ENCODE measurements at places on chromosomes 12 and 14. TPM values are rescaled to one million over a fixed set of nuclear protein-coding genes. Genes with fewer than 3 reads are reported as not detected.

DNA sequence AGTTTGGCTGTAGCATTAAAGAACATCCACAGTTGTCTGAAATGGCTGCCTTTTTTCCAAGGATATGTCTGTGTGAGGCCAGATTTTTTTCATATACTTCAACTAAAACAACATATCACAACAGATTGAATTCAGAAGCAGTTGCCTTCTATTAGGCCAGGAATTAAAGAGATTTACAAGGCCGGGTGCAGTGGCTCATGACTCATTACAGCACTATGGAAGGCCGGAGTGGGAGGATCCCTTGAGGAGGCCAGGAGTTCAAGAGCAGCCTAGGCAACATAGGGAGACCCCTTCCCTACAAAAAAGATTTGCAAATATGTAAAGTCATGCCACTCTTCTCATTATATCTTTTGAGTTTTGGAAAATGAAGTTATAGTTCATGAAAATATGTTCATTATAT is 108.6 kb downstream of the KTN1 start:
- no peak for DNase-seq

DNA sequence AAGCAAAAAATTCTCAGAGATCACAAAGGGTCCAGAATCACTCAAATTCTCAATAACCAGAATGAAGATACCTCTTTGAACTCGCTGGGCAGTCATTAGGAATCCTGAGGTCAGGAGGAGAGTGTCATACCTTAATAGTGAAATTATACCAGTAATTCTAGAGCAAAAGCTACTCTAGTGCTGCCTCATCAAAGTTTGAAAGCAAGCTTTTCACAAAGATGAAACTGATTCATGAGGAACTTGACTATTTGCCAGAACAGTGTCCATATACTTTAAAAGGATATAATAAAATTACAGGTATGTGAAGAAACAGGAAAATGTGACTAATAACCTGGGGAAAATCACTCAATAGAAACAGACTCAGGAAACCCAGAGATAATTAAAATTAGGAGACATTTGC is 44.5 kb downstream of the EML5 start:
- DNase-seq = no peak

Gene NTN4
- total RNA-seq = 6.7 TPM

Gene ABCD2
- 0.37 TPM for total RNA-seq

Gene SLC4A8
- 0.64 TPM for total RNA-seq

Gene KRT79
- total RNA-seq = not detected

- DNase-seq = no peak
These were observed 32.7 kb downstream of the ANAPC7 start for GRCh38 chr12:110370732-110371231.

DNA sequence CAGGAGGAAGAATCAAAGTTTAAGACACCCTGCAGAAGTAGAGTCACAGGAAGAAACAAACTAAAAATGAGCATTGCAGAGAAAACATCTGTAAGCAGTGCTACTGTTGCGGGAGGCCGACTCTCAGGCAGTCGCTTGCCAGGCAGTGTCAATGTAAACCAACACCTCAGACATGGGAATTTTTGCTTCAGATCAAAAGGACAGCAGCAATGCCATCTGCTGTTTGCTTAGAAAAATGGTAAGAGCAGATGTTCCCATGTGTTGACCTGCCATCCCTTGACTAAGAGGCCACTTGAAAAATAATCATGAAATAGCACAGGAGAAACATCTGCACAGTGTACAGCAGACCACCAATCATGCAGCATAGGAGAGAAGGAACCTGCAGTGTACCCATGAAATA is 196.6 kb downstream of the SLC25A21 start:
- no peak for DNase-seq

DNA sequence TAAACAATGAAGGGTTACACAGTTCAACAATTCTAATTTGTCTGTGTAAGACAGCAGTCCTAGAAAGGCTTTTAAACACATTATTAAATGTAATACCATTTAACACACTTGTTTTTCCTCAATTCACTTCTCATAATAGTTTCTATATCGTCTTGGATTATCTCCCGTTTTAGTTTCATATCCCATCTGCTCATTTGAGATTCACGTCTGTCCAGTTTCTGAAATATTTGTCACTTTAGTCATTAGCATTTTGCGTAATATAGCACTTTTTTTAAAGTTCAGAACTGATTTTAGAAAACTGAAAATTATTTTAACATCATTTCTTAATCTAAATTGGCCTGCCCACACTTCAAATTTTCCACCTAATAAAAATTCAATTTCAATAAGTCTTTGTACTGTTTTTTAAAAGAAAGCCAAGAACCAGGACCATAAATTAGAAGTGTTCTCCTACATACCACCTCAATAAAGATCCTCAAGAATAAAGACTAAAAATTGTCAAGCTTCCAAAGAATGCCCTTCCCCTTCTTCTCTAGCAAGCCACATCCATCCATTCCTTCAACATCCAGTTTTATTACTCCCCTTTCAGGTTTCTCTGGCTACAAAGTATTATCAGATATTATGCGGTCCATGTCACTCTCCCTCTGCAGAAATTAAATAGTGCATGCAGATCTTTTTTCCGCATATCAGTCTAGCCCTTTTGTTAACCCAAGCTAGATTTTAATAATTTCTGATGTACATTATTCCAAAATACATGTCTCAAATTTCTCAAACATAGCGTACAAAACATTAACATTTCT is 11.9 kb downstream of the MED13L start:
- DNase-seq = no peak

Gene OTX2
- not detected for total RNA-seq

Measured in transverse colon (tissue), 4 donors.